ENCODE measurements at places on chromosomes 13 and 19. TPM values are rescaled to one million over a fixed set of nuclear protein-coding genes. Genes with fewer than 3 reads are reported as not detected.

The ZNF677 gene
- 6.4 TPM for total RNA-seq

The SULT2A1 gene
- not detected for total RNA-seq

The WDR83 gene
- 13.5 TPM for total RNA-seq

The ZNF14 gene
- 9.2 TPM for total RNA-seq

The IL4I1 gene
- 21.2 TPM for total RNA-seq

The PEAK3 gene
- not detected for total RNA-seq

GRCh38 chr13:49400755-49401659 lies 42.9 kb downstream of the CAB39L start:
- peaks cover 14% of the 10 kb centered on the region for H3K36me3 ChIP-seq
- H3K4me1 ChIP-seq, result no peaks in the 10 kb centered on the region
- no peak overlapping the region for H3K4me3 ChIP-seq
- H3K27ac ChIP-seq, result no peak overlapping the region
- H3K27me3 ChIP-seq, result no peaks in the 10 kb centered on the region
- DNase-seq, result no peak

DNA sequence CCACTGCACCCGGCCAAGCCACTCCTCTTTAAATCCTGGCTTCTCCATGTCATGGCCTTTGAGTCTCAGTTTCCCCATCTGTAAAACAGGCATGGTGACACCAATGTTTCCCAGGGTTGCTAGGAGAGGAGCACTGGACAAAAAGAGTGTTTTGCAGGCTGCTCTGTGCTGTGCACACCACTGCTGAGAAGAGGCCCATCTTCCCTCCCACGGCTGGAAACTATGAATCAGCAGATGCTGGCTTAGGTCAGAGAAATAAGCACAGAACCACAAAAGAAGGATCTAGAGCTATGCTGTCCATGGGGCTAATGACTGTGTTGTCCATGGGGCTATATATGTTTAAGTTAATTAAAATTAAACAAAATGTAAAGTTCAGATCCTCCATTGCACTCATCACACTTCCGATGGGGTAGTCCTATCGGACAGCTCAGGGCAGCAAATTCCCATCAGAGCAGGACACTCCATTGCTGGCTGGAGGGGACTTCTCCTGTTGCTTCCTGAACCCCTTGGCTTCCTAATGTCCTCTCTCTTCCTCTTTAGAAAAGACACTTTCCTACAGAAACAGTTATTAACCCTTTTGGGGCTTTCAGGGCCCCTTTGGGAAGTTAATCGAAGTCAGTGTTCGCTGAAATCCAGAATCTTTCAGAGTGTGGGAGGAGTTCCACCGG lies 37.1 kb downstream of the TSHZ3 start:
- H3K4me3 ChIP-seq, result no peak overlapping the region
- no peaks in the 10 kb centered on the region for H3K36me3 ChIP-seq
- H3K27me3 ChIP-seq, result peaks cover 1% of the 10 kb centered on the region
- DNase-seq, result peak; percentile 80
- H3K4me1 ChIP-seq, result peaks cover 10% of the 10 kb centered on the region

DNA sequence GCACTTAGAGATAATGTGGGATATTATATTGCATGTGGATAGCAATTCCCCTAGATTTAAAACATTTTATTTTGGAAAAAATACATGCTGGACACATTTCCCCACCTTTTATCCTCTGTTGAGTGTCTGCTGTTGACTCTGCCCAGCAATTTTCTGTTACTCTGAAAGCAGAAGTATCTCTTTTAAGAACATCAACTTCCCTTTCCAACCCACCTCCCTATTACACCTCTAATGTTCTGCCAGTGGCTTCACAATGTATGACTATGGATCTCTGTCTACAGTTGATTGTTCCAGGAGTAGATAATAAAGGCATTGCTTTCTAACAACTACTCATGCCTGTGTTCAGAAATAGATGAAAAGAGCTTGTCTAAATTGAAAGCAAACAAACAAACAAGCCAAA lies 754.8 kb upstream of the SLITRK6 start:
- no peak for DNase-seq
- H3K4me3 ChIP-seq, result no peak overlapping the region
- H3K27ac ChIP-seq, result no peak overlapping the region
- no peaks in the 10 kb centered on the region for H3K36me3 ChIP-seq

DNA sequence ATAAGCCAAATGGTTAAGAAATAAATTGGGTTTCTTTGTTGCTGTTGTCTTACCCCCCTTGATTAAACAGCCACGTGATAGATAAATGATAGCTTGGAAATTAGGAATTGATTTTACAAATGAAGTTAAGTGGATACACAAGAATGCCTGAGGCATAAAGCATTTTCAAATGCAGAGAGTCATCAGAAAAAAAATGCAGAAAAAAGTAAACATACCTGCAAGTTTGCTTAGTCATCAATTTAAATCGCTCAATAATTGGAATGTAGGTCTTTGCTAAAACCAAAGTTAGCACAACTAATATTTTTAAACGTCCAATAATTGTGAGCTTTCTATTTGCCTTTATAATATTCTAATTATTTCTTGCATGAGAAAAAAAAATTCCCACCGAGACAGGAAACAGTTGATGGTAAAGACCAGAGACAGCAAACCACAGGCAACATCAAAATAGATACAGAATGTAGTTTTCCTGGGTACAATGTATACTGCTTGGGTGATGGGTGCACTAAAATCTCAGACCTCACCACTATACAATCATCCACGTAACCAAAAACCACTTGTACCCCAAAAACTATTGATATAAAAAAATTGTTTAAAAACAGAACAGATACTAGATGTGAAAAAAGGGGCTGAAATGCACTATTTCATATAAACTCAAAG lies 924.0 kb downstream of the PCDH9 start:
- no peaks in the 10 kb centered on the region for H3K36me3 ChIP-seq
- no peaks in the 10 kb centered on the region for H3K4me1 ChIP-seq
- H3K4me3 ChIP-seq, result no peak overlapping the region
- no peaks in the 10 kb centered on the region for H3K27me3 ChIP-seq
- no peak overlapping the region for H3K27ac ChIP-seq
- no peak for DNase-seq

DNA sequence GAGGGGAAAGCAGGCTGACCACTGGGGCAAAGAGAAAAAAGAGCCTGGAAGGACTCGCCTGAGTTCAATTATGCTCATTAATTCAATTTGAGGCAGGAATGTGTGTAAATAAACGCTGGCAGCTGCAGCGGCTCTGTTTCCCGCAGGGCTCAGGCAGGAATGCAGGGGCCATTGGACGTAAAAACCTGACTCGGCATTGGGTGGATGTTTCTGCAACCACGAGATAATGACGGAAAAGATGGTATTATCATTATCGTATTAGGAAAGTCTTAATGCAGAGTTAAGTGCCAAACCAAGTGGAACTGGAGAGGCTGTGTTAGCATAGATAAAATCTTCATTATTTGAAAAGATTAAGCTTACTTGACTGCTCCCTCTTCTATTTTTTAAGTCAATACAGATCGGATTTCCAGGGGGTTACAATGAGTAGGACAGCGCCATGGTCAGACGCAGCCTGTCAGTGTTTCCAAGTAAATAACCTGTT lies 169.8 kb downstream of the SHISA2 start:
- H3K36me3 ChIP-seq, result no peaks in the 10 kb centered on the region
- peaks cover 55% of the 10 kb centered on the region for H3K4me1 ChIP-seq
- H3K27me3 ChIP-seq, result no peaks in the 10 kb centered on the region
- no peak overlapping the region for H3K27ac ChIP-seq
- no peak for DNase-seq

GRCh38 chr19:43638214-43638994 lies 1.2 kb downstream of the CADM4 start:
- DNase-seq, result no peak
- peaks cover 14% of the 10 kb centered on the region for H3K4me1 ChIP-seq
- H3K36me3 ChIP-seq, result no peaks in the 10 kb centered on the region
- H3K4me3 ChIP-seq, result peak overlapping the region; percentile 62
- H3K27me3 ChIP-seq, result peaks cover 26% of the 10 kb centered on the region

DNA sequence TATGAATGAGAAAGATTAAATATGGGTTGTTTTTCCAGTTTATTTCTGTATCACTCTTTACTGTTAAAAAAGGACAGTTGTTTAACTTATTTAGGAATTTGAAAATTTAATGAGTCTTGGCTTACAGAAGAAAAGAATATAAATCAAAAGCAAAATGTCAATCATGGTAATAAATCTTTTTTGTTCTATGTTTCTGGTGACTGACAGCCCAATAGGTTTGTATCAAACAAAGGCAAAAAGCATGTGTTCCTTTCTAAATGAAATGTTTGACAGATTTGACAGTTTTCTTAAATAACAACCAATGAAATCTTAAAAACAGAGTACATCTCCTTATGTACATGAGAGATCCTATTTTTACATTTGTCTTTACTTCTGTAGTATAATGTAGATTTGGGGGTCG lies 11.0 kb downstream of the PCDH9 start:
- H3K27me3 ChIP-seq, result no peaks in the 10 kb centered on the region
- no peaks in the 10 kb centered on the region for H3K36me3 ChIP-seq
- H3K27ac ChIP-seq, result no peak overlapping the region
- no peak for DNase-seq
- no peak overlapping the region for H3K4me3 ChIP-seq

DNA sequence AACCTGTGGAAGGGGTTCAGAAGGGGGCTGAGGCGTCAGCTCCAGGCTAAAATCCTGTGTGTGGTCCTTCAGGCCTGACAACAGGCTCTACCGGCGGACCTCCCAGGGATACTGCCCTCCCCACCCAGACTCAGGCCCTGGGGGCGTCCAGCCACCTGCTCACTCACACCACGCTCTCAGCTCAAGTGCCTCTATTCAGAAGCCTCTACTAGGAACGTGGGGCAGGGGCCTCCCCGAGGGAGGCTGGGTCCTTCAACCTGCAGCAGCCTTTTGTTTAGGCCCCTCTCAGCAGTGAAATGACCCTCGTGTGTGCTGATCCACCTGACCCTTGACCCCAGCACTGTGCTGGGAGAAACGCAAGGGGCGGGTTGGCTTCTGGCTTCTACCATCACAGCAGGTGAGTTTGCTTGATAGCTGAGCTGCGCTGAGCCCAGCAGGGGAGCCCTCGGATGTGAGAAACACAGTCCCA lies 10.6 kb downstream of the PLPP2 start:
- H3K27me3 ChIP-seq, result peaks cover 28% of the 10 kb centered on the region
- H3K27ac ChIP-seq, result no peak overlapping the region
- no peak overlapping the region for H3K4me3 ChIP-seq
- H3K4me1 ChIP-seq, result no peaks in the 10 kb centered on the region
- no peak for DNase-seq

GRCh38 chr13:52851137-52851962 lies 2.9 kb upstream of the PCDH8 start:
- no peak overlapping the region for H3K27ac ChIP-seq
- DNase-seq, result peak; percentile 47
- H3K4me3 ChIP-seq, result peak overlapping the region; percentile 56
- H3K4me1 ChIP-seq, result peaks cover 22% of the 10 kb centered on the region
- peaks cover 69% of the 10 kb centered on the region for H3K27me3 ChIP-seq

DNA sequence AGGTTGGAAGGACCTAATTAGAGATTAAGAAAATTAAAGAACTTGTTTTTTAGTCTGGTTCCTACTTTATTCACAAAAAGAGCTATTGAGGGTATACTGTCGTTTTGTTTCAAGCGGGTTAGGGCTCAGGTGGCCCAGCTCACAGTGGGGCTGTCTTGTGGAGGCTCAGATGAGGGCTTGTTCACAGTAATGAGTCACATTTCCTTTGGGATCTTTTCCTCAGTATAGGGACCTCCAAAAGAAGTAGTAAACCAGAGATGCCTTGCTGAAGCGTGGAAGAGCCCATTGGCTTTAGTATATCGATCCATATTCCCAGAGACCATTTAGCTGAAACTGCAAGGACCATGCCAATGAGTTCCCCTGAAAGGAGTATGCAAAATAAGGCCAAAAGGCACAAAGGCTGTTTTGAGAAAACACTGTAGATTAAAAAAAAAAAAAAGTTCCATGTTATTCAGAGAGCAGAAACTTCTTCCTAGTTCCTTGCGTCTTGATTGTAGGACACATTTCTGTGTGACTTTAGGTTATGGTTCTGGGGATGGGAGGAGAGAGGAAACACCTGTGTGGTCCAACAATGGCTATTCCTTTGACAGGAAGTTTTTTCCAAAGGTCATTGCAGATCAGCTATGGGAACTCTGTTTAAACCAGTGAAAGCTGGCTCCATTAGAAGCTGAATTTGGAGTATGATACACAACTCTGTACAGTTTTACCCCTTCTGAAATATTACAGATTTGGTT lies 32.8 kb upstream of the GPI start:
- no peaks in the 10 kb centered on the region for H3K27me3 ChIP-seq
- peaks cover 36% of the 10 kb centered on the region for H3K36me3 ChIP-seq
- H3K4me1 ChIP-seq, result peaks cover 12% of the 10 kb centered on the region
- no peak for DNase-seq
- H3K4me3 ChIP-seq, result no peak overlapping the region
- H3K27ac ChIP-seq, result peak overlapping the region; percentile 24

GRCh38 chr13:65631078-65631477 lies 1599.1 kb downstream of the PCDH9 start:
- H3K27ac ChIP-seq, result no peak overlapping the region
- H3K4me3 ChIP-seq, result no peak overlapping the region
- no peak for DNase-seq
- no peaks in the 10 kb centered on the region for H3K27me3 ChIP-seq

DNA sequence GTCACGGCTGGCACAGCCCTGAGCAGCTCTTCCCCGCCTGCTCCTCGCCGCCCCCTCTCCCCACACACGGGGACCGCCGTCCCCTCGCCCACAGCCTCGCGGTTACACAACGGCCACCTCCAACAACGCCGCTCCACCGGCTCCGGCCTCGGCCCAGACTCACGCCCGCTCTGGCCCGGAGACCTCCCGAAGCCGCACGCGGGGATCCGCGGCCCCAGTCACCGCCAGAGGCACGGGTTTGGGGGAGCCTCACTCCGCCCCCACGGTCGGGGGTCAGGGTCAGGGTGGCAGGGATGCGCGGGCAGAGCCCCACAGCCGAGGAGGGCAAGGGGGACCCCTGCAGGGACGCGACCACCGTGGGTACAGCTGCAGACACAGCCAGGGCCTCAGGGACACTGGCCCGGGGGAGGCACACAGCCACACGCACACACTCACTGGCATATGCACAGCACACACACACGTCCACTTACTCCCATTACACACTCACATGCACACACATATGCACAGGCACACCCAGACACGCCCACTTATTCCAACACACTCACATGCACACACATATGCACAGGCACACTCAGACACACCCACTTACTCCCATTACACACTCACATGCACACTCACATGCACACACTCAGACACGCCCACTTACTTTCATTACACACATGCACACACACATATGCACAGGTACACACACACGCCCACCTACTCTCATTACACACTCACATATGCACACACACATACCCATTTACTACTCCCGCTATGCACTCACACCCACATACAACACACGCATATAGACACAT lies 1.6 kb downstream of the TTYH1 start:
- H3K36me3 ChIP-seq, result no peaks in the 10 kb centered on the region
- no peak for DNase-seq
- no peak overlapping the region for H3K4me3 ChIP-seq
- H3K4me1 ChIP-seq, result peaks cover 15% of the 10 kb centered on the region

Data from activated CD4-positive, alpha-beta T cell treated with anti-CD3 and anti-CD28 coated beads for 36 hours (primary cell).